ENCODE measurements at places on chromosomes 11 and 22.

GRCh38 chr22:22872722-22873708 lies 14.6 kb upstream of the IGLL5 start:
- DNase-seq = no peak

DNA sequence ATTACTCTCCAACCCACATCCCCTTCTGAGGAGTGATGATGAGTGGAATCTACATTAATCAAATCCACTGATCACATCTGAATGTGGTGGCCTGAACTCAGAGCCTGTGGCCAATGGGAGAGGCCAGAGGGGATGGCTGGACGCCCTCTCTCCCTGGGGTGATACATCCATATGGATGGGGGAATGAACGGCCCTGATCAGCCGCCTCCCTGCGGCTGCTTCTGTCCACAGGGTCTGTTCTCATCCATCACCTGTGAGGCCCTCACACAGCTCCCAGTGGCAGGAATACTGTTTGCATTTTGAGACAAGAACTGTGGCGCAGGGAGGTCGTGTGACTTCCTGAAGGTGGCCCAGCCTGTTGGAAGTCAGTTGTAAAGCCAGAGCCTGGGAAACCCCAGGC lies 78.3 kb upstream of the SHISAL1 start:
- DNase-seq = no peak

- no peak for DNase-seq
Observed at GRCh38 chr22:27431896-27432295, 369.7 kb downstream of the MN1 start.

GRCh38 chr11:101745756-101746155 lies 161.9 kb upstream of the TRPC6 start:
- DNase-seq = no peak

DNA sequence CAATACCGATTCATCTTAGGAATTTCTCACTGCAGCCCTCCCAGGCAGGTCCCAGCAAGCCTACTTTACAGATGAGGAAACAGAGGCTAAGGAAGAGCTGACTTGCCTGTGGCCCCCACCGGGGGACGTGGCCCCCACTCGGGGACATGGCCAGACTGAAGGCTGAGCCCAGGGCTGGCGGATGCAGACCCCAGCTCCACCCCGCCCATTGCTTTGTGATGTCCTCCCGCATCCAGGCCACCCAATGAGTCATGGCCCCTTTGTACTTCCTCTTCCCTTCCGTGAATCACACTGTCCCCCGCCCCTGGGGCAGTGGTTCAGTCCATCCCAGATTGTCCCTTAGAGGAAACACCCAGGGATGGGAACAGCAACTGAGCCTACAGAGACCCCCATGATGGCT lies 116.0 kb upstream of the ANO1 start:
- DNase-seq = no peak

DNA sequence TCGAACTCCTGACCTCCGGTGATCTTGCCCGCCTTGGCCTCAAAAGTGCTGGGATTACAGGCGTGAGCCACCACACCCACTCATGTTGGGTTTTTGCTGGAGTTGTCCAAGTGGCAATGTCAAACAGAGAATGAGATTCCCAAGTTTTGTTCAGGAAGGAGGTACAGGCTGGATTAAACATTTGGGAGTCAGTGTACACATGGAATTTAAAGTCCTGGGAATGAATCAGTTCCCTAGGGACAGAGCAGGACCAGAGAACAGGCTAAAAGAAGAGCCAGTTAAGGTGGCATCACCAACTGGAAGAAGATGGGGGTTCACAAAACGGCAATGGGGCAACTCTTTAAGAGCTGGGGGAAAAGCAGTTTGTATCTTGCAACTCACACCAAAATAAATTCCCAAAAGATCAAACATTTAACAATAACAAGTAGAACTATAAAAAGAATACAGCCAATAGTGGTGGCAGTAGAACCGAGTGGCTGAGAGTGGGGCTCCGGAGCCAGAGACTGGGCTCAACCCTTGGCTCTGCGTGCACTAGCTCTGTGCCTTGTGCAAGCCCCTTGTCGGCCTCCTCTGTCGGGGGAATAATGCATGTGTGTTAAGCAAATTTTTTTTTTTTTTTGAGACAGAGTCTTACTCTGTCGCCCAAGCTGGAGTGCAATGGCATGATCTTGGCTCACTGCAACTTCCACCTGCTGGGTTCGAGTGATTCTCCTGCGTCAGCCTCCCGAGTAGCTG lies 33.8 kb upstream of the CTSD start:
- DNase-seq = no peak

DNA sequence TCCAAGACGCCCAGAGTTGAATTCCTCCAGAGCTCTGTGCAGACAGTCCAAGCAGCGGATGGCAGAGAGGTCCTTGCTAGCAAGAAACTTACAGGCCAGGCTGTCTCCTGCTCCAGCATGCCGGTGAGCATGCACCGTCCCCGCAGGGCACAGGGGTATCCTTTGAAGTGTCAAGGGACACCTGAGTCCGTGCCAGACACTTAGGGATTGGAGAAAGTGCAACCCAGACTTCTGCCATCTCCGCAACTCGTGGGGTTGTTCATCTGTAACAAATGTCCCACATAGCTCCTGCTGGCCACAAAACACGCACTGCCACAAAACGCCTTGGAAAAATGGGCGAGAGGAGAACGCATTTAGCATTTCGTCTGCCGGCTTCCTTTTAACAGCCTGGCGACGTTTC lies 13.3 kb downstream of the TSPO start:
- no peak for DNase-seq

DNA sequence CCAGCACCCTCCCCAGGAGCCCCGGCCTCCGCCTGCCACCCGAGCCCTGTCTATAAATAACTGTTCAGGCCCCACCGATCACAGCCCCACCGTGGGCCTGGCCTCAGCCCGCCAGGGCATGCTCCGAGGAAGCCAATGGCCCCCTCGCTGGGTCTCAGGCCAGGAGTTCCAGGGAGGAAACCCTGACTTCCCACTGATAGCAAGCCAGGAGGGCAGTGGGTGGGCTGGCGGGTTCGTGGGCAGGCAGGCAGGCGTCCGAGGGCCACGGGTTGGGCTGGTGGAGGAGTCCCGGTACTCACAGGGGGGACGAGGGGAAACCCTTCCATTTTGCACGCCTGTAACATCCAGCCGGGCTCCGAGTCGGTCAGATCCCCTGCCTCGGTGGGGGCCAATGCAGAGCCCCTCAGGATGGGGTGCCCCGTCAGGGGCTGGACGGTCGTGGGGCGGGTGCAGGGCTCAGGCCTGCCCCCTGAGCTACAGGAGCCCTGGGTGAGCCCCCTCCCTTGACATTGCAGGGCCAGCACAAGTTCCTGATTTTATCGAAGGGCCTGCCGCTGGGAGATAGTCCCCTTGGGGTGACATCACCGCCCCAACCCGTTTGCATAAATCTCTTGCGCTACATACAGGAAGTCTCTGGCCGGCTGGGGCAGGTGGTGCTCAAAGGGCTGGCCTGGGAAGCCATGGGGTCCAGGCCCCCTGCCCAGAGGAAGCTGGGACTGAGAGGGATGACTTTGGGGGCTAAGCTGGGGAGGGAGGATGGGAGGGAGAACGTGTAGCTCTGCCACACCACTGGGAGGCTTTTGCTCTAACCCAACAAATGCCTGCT lies at the start of gene SPI1:
Gene SPI1 (minus strand): TSS at position 538 of the 826 bp plus-strand sequence. CDS start 194 bp downstream, at position 344.
- DNase-seq = no peak

DNA sequence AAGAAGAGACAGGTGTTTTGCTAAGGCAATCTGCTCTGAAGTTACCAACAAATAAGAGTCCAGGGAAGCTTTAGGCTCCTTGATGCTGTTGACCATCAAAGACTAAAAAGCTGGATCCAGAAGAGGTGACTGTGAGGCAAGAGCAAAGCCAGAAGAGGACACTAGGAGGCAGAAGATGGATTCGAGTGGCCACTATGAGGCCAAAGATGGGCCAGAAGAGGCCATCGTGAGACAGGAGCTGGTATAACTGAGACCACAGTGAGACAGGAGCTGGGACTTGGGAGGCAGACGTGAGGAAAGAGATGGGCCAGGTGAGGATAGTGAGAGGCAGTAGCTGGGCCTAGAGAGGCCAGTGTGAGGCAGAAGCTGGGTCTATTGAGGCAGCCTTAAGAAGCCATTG lies 37.7 kb downstream of the OR4C45 start:
- DNase-seq = no peak

- DNase-seq = no peak
Observed at GRCh38 chr11:64296236-64296635, 3.9 kb upstream of the CATSPERZ start.

DNA sequence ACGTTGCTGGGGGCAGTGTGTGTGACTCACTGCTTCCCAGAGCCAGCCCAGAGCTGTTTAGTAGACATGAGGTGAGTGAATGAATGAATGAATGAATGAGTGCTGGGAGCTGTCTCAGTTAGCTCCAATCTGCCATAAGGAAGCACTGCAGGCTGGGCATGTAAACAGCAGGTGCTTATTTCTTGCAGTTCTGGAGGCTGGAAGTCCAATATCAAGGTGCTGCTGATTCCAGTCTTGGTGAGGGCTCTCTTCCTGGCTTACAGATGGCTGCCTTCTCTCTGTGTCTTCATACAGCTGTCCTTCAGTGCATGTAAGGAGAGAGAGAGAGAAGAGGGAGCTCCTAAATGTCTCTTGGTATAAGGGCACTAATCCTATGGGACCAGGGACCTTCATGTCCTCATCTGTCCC lies 4.1 kb downstream of the C11orf21 start:
- DNase-seq = no peak

GRCh38 chr11:69573761-69574607 lies 67.0 kb upstream of the CCND1 start:
- DNase-seq = no peak

- DNase-seq = no peak
Observed at GRCh38 chr11:76621466-76621865, 49.1 kb downstream of the LRRC32 start.

DNA sequence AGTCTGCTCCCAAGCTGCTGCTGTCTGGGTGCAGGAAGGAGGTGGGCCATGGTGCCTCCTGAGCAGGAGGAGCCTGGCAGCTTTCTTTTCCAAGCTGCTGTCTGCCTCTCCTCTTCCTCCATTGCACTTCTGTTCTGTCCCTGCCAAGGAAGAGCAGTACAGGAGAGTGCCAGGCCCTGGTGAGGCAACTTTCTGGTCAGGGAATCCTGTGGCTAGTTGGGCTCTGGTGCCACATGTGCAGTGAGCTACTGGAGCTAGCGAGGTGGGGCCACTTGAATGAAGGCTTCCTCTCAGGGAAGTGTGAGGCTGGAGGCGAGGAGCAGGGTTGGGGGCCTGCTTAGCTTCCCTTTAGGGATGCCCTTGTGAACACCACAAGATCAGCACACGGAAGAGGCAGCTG lies 90.0 kb downstream of the TSPAN18 start:
- DNase-seq = no peak

- no peak for DNase-seq
Observed at GRCh38 chr11:12941671-12942070, 67.4 kb upstream of the RASSF10 start.

DNA sequence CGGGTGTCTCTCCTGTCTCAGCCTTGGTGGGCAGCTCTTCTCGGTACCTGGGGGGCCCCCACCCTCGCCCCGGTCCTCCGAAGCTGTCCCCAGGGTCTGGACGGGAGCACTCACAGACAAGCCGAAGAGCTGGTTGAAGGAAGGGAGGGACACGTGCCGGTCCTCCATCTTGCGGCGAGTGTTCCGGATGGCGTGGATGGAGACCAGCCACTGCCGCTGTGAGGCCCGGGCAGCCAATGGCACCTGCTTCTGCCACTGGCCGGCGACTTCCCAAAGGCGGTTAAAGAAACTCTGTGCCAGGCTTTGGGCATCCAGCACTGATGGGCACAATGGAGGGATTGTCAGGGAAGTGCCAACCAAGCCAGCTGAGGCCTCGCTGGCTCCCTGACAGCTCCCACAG lies 18.7 kb downstream of the PPM1F start:
- no peak for DNase-seq

GRCh38 chr11:11978792-11979487 lies 29.5 kb downstream of the DKK3 start:
- DNase-seq = peak; percentile 86

- DNase-seq = no peak
Observed at GRCh38 chr11:76013526-76013925, 192.8 kb downstream of the WNT11 start.

DNA sequence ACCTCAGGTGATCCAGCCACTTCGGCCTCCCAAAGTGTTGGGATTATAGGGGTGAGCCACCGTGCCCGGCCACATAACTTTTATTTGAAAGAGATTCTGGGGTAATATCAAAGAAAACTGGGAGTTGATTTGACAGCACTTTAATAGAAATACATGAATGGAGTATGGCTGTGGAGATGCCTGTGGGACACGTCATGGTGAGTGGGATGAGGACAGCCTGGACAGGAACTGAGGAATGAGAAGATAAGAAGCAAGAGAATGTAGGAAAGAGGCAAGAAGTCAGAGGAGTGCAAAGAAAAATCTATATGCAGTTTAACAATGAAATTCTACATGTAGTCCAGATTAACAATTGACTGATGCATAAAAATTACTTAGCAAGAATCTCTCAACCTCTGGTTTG lies 31.0 kb downstream of the SLC22A6 start:
- DNase-seq = no peak

DNA sequence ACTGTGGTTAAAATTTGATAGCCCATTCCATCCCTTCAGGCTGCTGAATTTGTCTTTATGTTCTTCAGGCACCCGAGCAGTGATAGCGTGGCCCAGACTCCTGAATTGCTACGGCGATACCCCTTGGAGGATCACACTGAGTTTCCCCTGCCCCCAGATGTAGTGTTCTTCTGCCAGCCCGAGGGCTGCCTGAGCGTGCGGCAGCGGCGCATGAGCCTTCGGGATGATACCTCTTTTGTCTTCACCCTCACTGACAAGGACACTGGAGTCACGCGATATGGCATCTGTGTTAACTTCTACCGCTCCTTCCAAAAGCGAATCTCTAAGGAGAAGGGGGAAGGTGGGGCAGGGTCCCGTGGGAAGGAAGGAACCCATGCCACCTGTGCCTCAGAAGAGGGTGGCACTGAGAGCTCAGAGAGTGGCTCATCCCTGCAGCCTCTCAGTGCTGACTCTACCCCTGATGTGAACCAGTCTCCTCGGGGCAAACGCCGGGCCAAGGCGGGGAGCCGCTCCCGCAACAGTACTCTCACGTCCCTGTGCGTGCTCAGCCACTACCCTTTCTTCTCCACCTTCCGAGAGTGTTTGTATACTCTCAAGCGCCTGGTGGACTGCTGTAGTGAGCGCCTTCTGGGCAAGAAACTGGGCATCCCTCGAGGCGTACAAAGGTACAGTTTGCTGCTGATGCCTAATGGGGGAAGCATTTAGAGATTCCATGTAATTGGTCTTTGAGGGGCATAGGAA lies 4.7 kb downstream of the MADD start:
- no peak for DNase-seq

DNA sequence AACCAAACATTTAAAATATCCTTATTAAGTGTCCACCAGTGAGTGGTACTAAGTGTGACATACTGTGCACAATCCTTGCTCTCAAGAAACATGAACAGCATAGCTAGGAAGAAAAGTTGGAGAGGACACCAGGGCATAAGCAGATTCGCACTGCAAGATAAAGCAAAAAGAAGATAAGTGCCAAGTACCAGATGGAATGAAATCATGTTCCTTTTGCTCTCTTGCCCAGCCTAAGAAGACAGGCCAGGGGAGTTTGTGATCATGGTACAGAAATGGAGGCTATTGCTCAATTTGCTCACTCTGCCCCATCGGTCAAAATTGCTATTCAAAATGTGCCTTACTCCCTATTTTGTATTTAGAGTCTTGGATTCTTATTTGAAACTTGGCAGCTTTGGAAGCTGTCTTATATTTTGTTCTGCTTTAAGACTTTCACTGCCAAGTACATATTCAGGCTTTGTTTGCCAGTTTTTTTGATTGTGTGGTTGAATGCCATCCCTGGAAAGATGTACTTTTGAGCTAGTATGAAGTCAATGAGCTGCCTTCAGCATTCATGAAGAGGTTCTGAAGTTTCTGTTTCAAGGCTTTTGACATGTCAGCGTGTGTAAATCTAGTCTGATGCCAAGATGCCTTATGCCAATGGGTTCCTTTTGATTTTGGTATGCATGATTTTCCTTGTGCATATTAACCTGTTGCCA lies 90.3 kb downstream of the PAX6 start:
- DNase-seq = no peak

- no peak for DNase-seq
Observed at GRCh38 chr22:44366372-44367300, 53.9 kb upstream of the SHISAL1 start.
